ENCODE measurements at places on chromosomes 16 and 17.
A peak's percentile ranks its signal among the peaks of the same experiment; 100 is the strongest.

- DNase-seq, result no peak
Observed at GRCh38 chr16:2420035-2420434, 9.2 kb upstream of the CCNF start.

DNA sequence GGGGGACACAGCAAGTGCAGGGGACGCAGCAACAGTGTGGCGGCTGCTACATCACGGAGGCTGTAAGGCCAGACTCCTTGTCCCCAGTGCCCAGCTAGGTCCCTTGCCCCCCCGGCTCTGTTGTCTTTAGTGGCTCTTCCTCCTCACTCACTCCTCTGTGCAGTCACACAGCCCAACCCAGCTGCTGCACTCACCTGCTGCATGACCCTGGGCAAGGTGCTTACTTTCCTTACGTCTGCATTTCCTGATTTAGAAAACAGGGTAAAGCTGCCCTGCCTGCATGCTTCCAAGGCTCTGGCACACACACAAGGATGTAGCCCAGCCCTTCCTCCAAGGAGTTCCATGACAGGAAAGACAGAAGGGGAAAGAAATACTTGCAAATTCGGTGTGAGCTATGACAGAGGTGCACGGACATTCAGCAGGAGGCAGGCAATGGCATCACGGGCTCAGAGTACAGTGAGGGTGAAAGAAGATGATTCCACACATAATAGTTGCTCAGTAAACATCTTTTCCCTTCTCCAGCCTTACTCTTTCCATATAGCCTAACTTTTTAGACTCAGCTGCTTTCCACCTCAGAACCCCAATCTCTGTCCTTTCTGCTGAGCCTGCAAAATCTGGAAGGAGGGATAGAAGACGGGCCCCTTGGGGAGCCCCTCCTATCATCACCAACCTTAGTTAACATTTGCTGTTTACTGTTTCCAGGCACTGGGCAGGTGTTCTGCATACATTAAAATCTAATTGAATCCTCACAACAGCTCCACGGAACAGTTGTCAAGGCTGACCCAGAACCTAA is 150.9 kb downstream of the MRM1 start:
- DNase-seq, result no peak

GRCh38 chr16:27978876-27979275 is 84.6 kb downstream of the GSG1L start:
- DNase-seq, result no peak

GRCh38 chr17:77684803-77685798 is 273.4 kb upstream of the TNRC6C start:
- no peak for DNase-seq

DNA sequence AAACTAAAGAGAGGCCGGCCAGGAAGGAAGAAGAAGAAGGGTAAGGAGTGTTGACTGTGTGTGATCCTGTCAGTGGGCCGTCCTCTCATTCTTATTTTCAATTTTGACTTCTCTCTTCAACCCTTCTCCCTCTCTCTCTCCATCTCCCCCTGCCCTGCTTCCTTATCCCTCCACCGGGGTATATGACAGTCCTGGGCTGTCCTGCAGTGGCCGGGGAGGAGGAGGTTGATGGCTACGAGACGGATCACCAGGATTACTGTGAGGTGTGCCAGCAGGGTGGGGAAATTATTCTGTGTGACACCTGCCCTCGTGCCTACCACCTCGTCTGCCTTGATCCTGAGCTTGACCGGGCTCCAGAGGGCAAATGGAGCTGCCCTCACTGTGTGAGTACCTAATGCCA is 5.6 kb downstream of the CHD3 start:
- no peak for DNase-seq

GRCh38 chr16:73319737-73320136 is 271.8 kb upstream of the ZFHX3 start:
- no peak for DNase-seq

DNA sequence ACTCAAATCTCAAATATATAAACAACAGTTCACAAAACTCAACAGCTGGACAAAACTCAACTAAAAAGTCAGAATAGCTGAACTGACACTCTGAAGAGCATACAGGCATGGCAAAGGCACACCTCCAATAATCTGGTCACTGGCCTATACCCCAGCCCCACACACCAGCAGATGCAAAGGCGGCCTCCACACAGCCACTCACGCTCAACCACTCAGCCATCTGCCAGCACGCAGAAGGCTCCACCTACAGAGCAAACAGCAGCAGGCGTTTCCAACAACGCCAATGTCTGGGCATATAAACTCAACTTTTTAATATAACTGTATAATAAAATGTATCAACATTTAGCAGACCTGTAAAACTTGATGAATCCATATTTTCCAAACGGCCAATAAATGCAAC is 17.2 kb downstream of the USP7 start:
- no peak for DNase-seq

DNA sequence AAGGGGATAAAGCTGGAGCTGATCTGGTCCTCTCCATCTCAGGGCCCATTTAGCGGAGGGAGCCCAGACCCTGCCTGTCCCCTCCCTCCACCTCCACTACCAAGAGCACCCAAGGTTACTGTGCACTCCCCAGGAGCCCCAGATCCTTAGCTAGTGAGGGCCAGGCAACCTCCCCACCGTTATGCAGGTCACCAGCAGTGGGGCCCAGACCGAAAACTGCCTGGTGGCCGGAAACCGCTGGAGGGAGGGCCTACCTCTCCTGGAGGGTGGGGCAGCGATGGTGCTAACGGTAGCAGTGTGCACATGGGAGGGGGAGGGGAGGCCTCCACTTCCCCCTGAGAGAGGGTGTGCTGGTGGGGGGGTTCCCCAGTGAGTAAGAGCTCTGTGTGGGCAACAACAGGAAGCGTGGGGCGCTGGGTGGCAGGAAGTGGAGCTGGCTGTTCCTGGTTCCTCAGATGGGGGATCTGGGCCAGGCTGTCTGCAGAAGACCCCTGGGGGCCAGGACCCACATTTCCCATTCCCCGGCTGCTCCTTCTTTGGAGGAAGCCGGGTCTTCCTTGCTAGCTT is 4.4 kb downstream of the FMNL1 start:
- peak; percentile 87 for DNase-seq

DNA sequence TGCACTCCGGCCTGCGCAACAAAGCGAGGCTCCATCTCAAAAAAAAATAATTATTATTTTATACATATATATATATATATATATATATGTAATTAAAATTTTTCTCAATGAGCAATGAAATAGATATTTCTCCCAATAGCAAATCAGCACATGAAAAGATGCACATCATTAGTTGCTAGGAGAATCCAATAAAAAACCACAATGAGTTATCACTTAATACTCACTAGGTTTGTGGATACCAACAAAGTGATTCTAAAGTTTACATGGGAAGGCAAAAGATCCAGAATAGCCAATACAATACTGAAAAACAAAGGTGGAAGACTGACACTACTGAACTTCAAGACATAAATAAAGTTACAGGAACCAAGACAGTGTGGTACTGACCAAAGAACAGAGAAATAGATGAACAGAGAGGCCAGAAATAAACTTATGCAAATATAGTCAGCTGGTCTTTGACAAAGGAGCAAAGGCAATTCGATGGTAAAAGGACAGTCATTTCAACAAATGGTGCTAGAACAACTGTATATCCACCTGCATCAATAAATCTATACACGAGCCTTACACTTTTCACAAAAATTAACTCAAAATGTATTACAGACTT is 13.6 kb downstream of the SMG6 start:
- no peak for DNase-seq

DNA sequence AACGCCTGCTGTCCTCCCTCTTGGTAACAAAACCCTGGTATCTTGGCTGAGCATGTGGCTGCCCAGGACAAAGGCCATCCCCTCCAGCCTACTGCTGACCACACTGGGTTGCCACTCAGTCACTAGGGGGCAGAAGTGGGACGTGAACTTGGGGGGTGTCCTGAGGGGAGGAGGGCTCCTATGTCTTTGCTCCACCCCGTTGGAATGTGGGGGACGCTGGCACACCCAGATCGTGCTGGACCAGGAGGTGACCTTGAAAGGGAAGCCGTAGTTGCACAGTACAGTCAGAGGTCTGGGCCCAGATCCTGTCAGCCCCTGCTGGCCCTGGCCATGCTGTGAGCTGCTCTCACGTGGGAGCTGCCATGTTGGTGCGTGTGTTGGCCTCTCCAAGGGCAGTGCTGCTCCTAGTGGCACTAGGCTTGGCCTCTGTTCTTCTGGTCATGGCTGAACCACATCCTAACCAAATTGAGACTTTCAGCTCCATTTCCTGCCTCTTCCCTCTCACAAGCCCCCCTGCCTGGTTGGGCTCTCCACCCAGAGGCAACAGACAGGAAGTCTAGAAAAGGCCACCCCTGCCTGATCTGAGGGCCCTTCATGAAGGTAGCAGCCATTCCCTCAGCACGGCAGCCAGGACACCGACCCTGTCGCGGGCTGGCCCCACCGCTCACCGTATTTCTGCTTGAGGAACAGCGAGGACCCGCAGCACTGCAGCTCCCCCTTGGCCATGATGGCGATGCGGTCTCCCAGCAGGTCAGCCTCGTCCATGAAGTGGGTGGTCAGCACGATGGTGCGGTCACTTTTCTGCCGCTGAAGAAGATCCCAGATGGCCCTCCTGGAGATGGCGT is 29.0 kb upstream of the RNPS1 start:
- DNase-seq, result no peak

GRCh38 chr17:68178831-68179230 is 69.0 kb upstream of the AMZ2 start:
- DNase-seq, result no peak

GRCh38 chr17:75864448-75864871 is 9.3 kb upstream of the WBP2 start:
- no peak for DNase-seq

- no peak for DNase-seq
Observed at GRCh38 chr17:43853546-43853945, 6.6 kb downstream of the CD300LG start.
